ENCODE measurements at places on chromosomes 6 and 20. TPM values are rescaled to one million over a fixed set of nuclear protein-coding genes. Genes with fewer than 3 reads are reported as not detected.

APCDD1L gene
- total RNA-seq: not detected

HAO1 gene
- not detected for total RNA-seq

SCGN gene
- not detected for total RNA-seq

PPIL6 gene
- total RNA-seq: 18.7 TPM

RIN2 gene
- 149 TPM for total RNA-seq

IL17A gene
- total RNA-seq: not detected

FNDC1 gene
- total RNA-seq: not detected

ABCF1 gene
- total RNA-seq: 50.3 TPM

GSTA3 gene
- total RNA-seq: 0.57 TPM

KHDC1 gene
- not detected for total RNA-seq
